ENCODE measurements at places on chromosomes 6 and 20. TPM values are rescaled to one million over a fixed set of nuclear protein-coding genes. Genes with fewer than 3 reads are reported as not detected.

DNA sequence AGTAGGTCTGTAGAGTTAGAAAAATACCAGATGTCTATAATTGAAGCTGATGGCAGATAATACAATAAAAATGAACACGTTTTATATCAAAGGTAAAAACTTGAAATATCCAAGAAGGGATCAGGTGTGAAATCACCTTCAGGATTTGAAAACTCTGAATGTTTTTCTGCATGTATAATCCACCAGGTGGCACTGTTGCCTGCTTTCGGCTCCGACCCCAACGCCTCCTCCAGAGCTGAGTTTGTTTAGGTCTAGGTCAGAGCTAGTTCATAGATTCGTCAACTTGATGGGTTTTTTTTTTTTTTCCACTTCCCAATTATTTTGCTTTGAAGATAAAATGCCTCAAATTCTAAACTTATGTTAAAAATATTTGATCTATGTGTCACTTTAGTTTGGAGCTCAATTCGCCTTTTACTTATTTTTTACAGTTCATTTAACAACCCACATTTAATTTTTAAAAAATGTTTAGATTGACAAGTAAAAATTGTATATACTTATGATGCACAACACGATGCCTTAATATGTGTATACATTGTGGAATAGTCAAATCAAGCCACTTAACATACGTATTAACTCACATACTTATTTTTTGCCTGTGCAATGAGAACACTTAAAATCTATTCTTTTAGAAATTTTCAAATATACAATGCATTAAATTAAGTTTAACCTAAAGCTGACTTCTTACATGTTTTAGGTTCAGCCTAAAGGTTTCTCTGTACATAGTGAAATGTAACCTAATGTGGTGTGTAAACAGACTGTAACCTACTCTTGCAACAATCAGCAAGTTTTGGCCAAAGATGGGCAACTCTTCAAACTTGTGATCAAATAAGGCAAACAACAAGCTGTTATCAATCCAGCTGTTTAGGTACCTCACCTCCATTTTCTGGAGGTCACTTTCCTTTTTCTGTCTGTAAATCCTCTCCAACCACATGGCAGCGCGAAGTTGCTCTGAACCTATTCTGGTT, 39.4 kb upstream of the ENPP4 start:
- no peak overlapping the region for H3K27ac ChIP-seq
- H3K27me3 ChIP-seq = no peaks in the 10 kb centered on the region
- no peaks in the 10 kb centered on the region for H3K36me3 ChIP-seq
- no peak overlapping the region for H3K4me3 ChIP-seq
- no peak for DNase-seq
- no peaks in the 10 kb centered on the region for H3K4me1 ChIP-seq

DNA sequence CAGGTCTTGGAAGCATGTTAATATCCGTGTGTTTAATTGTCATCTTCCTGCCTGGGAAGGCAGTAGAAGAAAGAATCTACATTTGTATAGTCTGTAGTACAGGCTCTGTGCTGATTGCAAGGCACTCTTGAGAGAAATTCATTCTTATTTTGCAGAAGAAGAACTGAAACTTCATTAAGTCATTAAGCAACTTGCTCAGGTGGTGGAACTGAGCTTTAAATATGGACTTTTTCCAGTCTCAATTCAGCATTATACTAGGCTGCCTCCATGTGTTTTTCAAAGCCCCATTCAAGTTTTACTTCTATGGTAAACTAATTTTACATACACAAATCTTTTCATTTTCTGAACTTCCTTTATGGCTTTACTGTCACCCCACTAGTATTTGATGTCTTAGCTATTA, 18.7 kb downstream of the ZNF451 start:
- H3K36me3 ChIP-seq = peaks cover 36% of the 10 kb centered on the region
- H3K4me3 ChIP-seq = no peak overlapping the region
- H3K27me3 ChIP-seq = no peaks in the 10 kb centered on the region
- no peak overlapping the region for H3K27ac ChIP-seq
- no peaks in the 10 kb centered on the region for H3K4me1 ChIP-seq

DNA sequence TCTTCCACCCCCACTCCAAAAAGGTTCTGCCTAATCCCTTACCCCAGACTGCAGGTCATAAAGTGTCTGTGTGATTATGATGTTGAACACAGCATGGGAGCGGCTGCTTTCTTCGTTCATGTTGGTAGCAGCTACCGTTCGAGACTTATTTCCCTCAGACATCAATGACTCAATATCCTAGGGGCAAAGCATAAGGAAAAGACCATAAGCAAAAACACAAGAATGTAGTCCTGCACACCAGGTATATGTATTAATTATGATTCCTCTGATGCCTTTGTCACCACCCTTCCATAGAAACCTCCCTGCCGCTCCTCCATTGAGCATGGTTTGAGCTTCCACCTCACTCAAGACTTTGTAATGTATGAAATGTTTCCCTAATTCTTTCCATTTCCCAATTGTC, 137.2 kb downstream of the KIF13A start:
- no peaks in the 10 kb centered on the region for H3K27me3 ChIP-seq
- peaks cover 35% of the 10 kb centered on the region for H3K36me3 ChIP-seq
- peaks cover 13% of the 10 kb centered on the region for H3K4me1 ChIP-seq

DNA sequence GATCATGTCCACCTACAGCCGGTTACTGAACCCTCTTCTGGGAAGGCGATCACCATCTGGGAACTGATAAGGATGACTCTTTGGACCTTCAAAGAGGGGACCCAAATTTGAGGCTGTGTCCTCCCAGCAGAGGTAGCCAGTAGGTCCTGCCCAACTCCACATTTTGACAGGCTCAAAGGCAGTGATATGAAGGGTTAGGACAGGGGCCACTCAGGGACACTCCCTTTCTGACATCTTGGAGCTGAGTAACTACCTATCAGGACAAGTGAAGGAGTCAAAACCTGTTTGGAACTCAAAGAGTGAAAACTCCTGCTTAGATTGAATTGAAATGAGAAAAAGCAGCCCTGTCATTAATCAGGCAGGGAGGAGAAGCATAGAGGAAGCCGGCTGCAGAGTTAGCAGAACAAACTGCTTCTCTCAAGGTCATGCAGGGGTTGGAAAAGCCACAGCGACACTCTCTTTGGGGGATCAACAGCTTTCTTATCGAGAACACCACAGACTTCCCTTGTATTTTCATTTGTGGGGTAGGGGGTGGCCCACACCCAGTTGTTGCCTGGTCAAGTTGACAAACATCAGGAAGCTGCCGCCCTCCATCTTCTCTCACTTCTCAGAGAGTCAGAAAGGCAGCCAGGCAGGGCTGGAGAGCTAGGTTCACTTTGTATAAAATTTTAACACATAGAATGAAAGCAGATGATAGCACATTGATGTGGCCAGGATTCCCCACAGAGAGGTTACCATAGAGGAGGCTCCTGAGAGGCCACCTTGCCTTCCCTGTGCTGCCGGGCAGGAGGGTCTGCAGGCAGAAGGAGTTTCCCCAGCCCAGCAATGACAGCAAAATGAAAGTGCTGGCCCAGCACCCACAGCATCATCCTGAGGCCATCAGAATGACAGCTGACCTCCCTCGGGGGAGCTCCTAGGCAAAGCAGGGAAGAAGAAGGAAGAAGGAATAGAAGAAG, 47.6 kb downstream of the AGPAT4 start:
- peaks cover 32% of the 10 kb centered on the region for H3K4me1 ChIP-seq
- H3K27me3 ChIP-seq = no peaks in the 10 kb centered on the region
- H3K27ac ChIP-seq = peak overlapping the region; percentile 61
- H3K36me3 ChIP-seq = peaks cover 40% of the 10 kb centered on the region

GRCh38 chr6:148164645-148165044, 178.0 kb upstream of the SASH1 start:
- H3K4me3 ChIP-seq = no peak overlapping the region
- no peaks in the 10 kb centered on the region for H3K36me3 ChIP-seq
- H3K4me1 ChIP-seq = no peaks in the 10 kb centered on the region
- no peaks in the 10 kb centered on the region for H3K27me3 ChIP-seq
- H3K27ac ChIP-seq = no peak overlapping the region

The MUCL3 gene
- 0.31 TPM for total RNA-seq

The OXT gene
- total RNA-seq = 1.2 TPM

The C6orf132 gene
- total RNA-seq = 22.9 TPM

The RIMS1 gene
- 3.7 TPM for total RNA-seq
